ENCODE measurements at places on chromosomes 1 and 21. TPM values are rescaled to one million over a fixed set of nuclear protein-coding genes. Genes with fewer than 3 reads are reported as not detected.

GRCh38 chr1:43465505-43466067 is 11.9 kb upstream of the HYI start:
- H3K4me1 ChIP-seq, result no peaks in the 10 kb centered on the region
- H3K27ac ChIP-seq, result no peak overlapping the region
- H3K36me3 ChIP-seq, result no peaks in the 10 kb centered on the region

DNA sequence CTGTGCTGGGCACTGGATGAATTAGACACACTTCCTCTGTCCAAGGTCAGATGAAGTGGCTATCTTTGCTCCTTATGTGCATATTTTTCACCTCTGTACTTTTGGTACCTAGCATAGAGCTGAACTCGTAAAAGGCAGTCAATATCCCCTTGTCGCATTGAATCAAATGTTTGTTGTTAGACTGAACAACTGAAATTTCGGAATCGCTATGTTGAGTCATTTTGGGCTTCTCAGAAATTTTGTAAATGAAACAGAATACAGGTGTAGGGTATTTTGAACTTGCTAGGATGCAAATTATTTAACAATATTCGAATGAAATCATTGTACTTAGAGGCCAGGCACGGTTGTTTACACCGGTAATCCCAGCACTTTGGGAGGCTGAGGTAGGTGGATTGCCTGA is 48.0 kb downstream of the PDE4B start:
- no peaks in the 10 kb centered on the region for H3K4me1 ChIP-seq
- no peak overlapping the region for H3K27ac ChIP-seq
- DNase-seq, result no peak
- H3K36me3 ChIP-seq, result no peaks in the 10 kb centered on the region

Gene AKR7A2
- 86.6 TPM for total RNA-seq

- no peak overlapping the region for H3K27ac ChIP-seq
- no peak for DNase-seq
- peaks cover 6% of the 10 kb centered on the region for H3K4me1 ChIP-seq
- H3K4me3 ChIP-seq, result no peak overlapping the region
Measured at GRCh38 chr21:37475186-37475868, 108.8 kb downstream of the DYRK1A start.

- no peak overlapping the region for H3K27ac ChIP-seq
- H3K27me3 ChIP-seq, result no peaks in the 10 kb centered on the region
- DNase-seq, result no peak
- no peaks in the 10 kb centered on the region for H3K4me1 ChIP-seq
- H3K4me3 ChIP-seq, result no peak overlapping the region
- no peaks in the 10 kb centered on the region for H3K36me3 ChIP-seq
Measured at GRCh38 chr1:113375878-113376277, 14.4 kb upstream of the MAGI3 start.

DNA sequence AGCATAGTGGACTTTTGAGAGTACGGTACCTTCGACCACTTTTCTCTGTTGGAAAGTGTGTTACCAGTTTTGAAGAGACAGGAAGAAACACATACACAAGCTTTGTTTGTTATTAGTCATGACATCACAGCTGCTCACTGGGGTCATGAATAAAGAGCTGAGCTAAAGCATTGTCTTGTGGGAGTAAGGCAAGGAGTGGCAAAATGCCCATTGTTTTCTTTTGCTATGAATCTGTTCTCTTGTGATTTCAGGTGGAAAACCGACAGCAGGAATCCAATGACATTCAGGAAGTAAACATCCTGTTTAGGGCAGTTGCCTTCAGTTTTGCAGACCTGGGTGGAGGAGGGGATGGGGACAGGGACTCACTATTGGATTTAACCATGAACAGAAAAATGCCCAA is 66.2 kb downstream of the RGL1 start:
- DNase-seq, result peak; percentile 98
- no peak overlapping the region for H3K4me3 ChIP-seq
- H3K27me3 ChIP-seq, result no peaks in the 10 kb centered on the region
- peaks cover 3% of the 10 kb centered on the region for H3K4me1 ChIP-seq
- H3K27ac ChIP-seq, result no peak overlapping the region

DNA sequence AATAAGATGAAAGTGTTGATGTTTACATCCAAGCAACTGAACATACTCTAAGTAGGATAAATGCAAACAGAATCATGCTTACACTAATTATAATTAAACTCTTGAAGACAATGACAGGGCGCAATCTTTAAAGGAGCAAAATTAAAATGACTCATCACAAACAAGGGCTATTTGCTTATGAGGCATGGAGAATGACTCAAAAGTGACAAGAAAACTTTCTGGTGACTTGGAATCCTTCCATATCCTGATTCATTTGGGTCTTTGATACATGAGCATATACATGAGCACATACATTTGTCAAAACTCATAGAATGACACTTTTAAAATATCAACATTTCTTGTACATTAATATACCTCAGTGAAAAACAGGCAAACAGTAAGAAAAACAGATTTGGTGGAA is 1632.3 kb downstream of the KCNT2 start:
- no peaks in the 10 kb centered on the region for H3K36me3 ChIP-seq
- peak; percentile 70 for DNase-seq
- H3K27ac ChIP-seq, result no peak overlapping the region
- H3K4me3 ChIP-seq, result no peak overlapping the region

Gene LEFTY1
- total RNA-seq, result not detected

DNA sequence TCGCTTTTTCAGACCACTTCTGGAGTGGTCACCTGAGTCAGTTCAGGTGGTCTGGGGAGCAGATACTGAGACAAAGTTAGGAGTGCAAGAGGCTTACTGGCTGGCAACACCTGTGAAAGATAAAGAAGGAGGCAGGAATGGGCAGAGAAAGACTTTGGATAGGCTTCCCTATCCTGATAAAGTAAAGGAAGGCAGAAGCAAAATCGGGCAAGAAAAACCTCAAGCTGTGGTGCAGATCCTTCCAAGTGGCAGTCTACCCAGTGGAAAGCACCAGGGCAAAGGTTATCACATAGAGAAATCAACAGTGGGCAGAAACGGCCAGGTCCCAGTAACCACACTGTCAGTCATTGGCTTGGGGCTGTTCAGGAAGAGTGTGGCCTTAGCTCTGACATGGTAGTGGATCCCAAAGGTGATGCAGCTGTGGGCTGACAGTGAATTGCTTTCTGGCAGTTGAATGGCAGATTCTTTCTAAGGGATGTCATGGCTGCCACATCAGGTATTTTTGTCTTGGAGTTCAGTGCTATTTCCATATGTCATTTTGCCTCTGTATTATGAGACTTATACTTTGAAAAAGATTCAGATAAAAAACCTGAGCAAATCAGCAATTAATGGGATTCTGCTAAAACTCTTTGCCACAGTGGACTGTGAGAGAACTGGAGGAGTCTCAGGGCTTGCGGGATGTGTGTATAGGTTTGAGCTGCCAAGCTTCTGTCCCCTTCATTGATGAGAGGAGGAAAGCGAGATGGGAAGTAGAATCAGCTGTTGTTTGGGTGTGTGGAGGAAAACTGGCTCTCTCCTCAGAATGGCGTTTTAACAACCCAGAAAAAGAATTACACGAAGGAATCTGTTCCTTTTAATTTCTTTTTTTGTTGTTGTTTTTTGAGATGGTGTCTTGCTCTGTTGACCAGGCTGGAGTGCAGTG is 8.1 kb upstream of the CGN start:
- H3K4me3 ChIP-seq, result no peak overlapping the region
- no peaks in the 10 kb centered on the region for H3K36me3 ChIP-seq
- H3K4me1 ChIP-seq, result no peaks in the 10 kb centered on the region
- H3K27ac ChIP-seq, result no peak overlapping the region
- H3K27me3 ChIP-seq, result no peaks in the 10 kb centered on the region

Gene RHBG
- total RNA-seq, result 0.28 TPM

Gene AIRE
- not detected for total RNA-seq

GRCh38 chr1:27099587-27100334 is 55.2 kb downstream of the SLC9A1 start:
- no peak overlapping the region for H3K4me3 ChIP-seq
- H3K4me1 ChIP-seq, result peaks cover 13% of the 10 kb centered on the region
- DNase-seq, result no peak
- H3K27me3 ChIP-seq, result no peaks in the 10 kb centered on the region

Gene LEPROT
- 53.6 TPM for total RNA-seq

Gene AMY1C
- not detected for total RNA-seq

DNA sequence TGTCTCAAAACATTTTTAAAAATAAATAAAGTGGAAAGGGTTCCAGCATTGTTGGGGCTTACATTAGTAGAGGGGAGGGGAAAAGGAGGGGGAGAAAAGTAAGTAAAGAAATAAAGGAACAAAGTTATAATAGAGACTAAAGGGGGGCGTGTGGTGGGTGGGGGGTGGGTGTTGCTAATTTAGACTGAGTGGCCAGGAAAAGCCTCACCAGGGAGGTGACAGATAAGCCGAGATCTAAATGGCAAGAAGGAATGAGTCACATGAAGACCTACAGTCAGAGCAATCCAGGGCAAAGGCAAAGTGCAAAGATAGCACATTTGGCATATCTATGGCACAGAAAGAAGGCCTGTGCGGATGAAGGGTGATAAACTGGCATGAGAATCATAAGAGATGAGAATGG is 7.5 kb downstream of the MPL start:
- no peaks in the 10 kb centered on the region for H3K36me3 ChIP-seq
- no peak overlapping the region for H3K4me3 ChIP-seq
- H3K4me1 ChIP-seq, result peaks cover 11% of the 10 kb centered on the region
- no peak for DNase-seq

Gene SELE
- not detected for total RNA-seq

- H3K27me3 ChIP-seq, result no peaks in the 10 kb centered on the region
- H3K36me3 ChIP-seq, result no peaks in the 10 kb centered on the region
- H3K4me1 ChIP-seq, result peaks cover 16% of the 10 kb centered on the region
Measured at GRCh38 chr1:173431304-173432045, 45.7 kb upstream of the PRDX6 start.

- no peak overlapping the region for H3K4me3 ChIP-seq
- no peaks in the 10 kb centered on the region for H3K27me3 ChIP-seq
- no peak overlapping the region for H3K27ac ChIP-seq
- DNase-seq, result no peak
- H3K4me1 ChIP-seq, result no peaks in the 10 kb centered on the region
Measured at GRCh38 chr1:22949822-22950331, 22.8 kb downstream of the LACTBL1 start.

DNA sequence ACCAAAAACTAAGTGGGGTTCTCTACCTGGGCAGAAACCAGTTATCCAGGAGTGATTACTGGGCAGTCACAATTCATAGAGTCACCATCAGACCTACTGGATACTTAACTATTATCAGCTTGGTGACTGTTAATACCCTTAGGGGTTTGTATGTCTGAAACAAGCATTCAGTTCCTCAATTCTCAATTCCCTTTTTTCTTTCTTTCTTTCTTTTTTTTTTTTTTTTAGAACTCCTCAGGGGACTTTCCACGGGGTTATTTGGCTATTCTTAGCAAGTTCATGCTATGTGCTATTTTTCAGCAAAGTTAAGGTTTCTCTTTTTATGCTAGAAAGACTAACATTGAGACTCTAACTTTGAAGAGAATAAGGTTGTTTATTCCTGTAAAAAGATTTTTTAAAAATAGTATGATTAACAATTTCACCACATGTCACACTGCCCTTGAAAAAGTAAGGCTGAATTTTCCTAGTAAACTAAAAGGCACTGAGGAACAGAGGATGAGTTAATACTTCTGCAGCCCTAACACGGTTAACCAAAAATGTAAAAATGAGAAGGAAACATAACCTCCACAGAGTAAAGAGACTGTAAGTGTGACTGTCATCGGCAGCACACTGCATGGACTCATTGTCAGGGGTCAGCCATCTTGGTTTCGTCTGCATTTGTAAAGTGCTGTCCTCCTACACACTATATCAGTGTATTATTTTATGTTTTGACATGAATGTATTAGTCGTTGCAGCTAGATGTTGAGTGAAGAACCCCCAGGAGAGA is 310.2 kb downstream of the NTNG1 start:
- H3K27ac ChIP-seq, result no peak overlapping the region
- H3K4me1 ChIP-seq, result no peaks in the 10 kb centered on the region
- no peak overlapping the region for H3K4me3 ChIP-seq
- DNase-seq, result no peak
- H3K27me3 ChIP-seq, result no peaks in the 10 kb centered on the region
- no peaks in the 10 kb centered on the region for H3K36me3 ChIP-seq

Gene SPATA45
- total RNA-seq, result not detected

Gene STX12
- total RNA-seq, result 25.3 TPM

GRCh38 chr1:25705699-25706098 is 89.1 kb downstream of the MAN1C1 start:
- no peak overlapping the region for H3K27ac ChIP-seq
- DNase-seq, result no peak
- no peaks in the 10 kb centered on the region for H3K27me3 ChIP-seq
- H3K4me3 ChIP-seq, result no peak overlapping the region

Gene PLXNA2
- total RNA-seq, result 0.98 TPM

Gene NHLH2
- total RNA-seq, result not detected

- H3K4me3 ChIP-seq, result no peak overlapping the region
- no peak overlapping the region for H3K27ac ChIP-seq
- no peaks in the 10 kb centered on the region for H3K4me1 ChIP-seq
- no peaks in the 10 kb centered on the region for H3K27me3 ChIP-seq
Measured at GRCh38 chr1:152162792-152163463, 3.9 kb upstream of the RPTN start.

Gene SLFNL1
- 0.10 TPM for total RNA-seq

Data from Panc1 (cell line).